Chondrocyte (in vitro differentiated cells): ENCODE measurements at places on chromosomes 5 and 9. TPM values are rescaled to one million over a fixed set of nuclear protein-coding genes. Genes with fewer than 3 reads are reported as not detected.

The CD74 gene
- total RNA-seq, result not detected in 3 replicates

- DNase-seq, result no peak
Measured at GRCh38 chr5:178516504-178517235, 73.5 kb downstream of the COL23A1 start.

GRCh38 chr9:125835655-125836054 lies 88.5 kb downstream of the PBX3 start:
- DNase-seq, result no peak

- DNase-seq, result no peak
Measured at GRCh38 chr5:17070647-17071046, 134.6 kb upstream of the MYO10 start.

The BAG1 gene
- 49.2 to 58.3 TPM (median 51.1 TPM) in 3 replicates for total RNA-seq

GRCh38 chr9:12838546-12838945 lies 63.7 kb downstream of the LURAP1L start:
- no peak for DNase-seq

DNA sequence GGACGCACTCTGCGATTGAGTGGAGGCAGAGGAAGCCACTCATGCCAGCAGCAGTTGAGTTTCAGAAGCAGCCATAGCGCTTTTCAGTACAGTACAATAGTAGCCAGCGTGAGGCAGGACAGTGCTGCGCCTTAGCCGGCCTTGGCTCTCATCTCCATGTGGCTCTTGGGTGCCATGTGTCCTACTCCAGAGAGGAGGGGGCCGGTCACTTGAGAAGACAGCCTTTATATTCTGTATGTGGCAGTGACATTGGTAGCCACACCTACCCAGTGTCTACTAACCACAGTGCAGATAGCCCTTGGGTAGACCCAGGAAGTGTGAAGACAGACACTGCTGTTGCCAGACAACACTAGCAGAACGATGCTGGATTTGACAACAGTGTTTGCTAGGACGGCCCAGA lies 42.3 kb downstream of the FAM78A start:
- DNase-seq, result no peak

- DNase-seq, result no peak
Measured at GRCh38 chr9:114619191-114619761, 8.2 kb downstream of the TMEM268 start.

DNA sequence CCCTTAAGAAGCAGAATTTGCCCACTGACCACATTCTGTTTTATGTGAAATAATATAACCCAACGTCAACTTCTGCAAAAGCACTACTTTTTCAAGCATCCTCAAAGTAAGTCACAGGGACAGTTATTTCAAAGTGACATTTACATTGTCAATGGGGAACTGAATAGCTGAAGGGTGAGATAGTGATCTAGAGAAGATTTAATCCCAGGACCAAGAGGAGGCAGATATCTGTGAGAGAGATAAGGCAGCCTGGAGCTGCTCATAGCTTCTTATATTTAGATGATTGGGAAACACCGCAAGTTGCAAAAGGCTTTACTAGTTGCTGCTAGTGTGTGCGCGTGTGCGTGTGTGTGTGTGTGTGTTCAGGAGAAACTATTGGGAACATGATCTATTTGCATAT lies 210.4 kb upstream of the RFX3 start:
- no peak for DNase-seq

The SPATA31E1 gene
- not detected in 3 replicates for total RNA-seq

DNA sequence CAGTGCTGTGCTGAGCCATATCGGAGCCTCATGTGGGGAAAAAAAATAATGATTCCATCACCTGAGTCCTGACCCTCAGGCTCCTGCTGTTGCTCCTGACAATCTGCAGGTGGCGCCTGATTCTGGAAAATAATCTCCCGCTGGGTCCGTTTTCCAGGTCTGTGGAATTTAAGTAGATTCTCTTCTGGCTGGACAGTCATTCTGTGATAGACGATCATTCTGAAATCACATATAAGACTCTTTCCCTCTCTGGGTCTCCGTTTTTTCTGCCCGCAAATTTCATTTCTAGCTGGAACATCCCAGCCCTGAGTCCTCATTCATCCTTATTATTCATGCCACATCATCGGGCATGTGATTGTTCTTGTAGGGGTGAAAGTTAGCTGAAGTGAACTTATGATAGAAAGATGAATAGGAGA lies 22.1 kb upstream of the STXBP1 start:
- DNase-seq, result no peak

- DNase-seq, result no peak
Measured at GRCh38 chr9:37559855-37560592, 16.2 kb downstream of the FBXO10 start.

DNA sequence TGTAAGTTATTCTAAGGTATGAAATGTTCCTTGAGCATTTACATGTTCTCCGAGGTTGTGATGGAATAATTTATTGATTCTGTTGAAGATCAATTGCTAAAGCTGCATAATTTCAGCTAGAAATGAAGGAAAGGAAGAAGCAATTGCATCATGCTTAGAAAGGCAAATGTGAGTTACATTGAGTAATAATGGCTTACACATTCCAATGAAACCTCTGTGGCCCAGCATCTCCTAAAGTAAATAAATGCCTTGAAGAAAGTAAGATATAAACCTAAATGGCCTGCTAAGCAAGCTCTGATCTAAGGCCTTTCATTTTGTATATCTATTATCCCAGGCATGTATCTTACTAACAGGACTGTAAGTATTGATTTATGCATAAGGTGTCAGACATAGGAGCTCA lies 677.3 kb upstream of the RGMB start:
- no peak for DNase-seq

The PCDHB9 gene
- 3.1 to 4.8 TPM (median 3.7 TPM) in 3 replicates for total RNA-seq

The MED27 gene
- total RNA-seq, result 24.4 to 28.2 TPM (median 26.6 TPM) in 3 replicates

- DNase-seq, result no peak
Measured at GRCh38 chr9:114501796-114502682, 3.2 kb downstream of the WHRN start.

GRCh38 chr5:35598707-35599370 lies 18.8 kb upstream of the SPEF2 start:
- no peak for DNase-seq

The OCLN gene
- total RNA-seq, result 3.2 to 9.0 TPM (median 7.7 TPM) in 3 replicates

DNA sequence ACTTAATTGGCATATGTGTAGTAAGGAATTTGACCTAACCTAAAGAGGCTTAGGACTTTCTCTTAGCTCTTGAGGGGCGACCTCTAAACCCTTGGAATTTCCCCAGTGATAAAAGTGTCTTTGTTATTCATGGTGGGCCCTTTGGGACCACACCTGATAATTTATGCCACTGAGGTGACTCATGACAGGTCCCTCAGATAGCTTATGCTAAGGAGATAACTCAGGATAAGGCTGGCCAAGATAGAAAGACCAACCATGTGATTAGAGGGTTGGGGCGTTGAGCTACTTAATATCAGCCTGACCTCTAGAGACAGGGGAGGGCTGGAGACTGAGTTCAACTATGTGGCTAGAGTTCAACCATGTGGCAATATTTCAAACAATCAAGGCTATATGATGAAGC lies 218.1 kb downstream of the AP3B1 start:
- DNase-seq, result no peak

DNA sequence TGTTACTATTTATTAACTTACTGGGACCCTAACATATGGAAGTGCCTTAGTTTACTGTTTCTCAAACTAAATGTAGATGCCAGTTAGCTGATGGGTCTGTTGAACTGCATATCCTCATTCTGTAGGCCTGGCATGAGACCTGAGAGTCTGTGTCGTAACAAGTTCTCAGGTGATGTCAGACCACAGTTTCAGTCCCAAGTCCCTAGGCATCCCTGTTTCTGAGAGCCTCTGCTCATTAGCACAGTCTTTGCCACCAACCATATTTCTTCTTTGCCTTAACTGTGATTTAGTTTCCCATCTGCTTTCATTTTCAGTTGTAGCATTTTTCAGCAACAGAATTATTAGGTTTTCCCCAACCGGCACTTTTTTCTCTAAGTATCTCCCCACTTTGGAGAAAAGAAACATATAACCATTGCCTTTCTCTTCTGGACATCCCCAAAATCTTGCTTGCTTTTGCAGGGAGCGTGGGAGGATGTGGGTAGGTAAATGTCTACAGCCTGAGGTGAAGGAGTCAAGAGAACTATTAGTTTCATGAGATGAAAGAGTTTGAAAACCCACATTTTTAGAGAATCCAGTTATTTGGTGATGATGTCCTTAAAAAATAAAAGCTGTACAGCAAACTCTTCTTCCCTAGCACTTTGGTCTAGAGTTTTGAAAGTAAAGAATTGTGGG lies 74.6 kb downstream of the NUDT12 start:
- DNase-seq, result no peak

DNA sequence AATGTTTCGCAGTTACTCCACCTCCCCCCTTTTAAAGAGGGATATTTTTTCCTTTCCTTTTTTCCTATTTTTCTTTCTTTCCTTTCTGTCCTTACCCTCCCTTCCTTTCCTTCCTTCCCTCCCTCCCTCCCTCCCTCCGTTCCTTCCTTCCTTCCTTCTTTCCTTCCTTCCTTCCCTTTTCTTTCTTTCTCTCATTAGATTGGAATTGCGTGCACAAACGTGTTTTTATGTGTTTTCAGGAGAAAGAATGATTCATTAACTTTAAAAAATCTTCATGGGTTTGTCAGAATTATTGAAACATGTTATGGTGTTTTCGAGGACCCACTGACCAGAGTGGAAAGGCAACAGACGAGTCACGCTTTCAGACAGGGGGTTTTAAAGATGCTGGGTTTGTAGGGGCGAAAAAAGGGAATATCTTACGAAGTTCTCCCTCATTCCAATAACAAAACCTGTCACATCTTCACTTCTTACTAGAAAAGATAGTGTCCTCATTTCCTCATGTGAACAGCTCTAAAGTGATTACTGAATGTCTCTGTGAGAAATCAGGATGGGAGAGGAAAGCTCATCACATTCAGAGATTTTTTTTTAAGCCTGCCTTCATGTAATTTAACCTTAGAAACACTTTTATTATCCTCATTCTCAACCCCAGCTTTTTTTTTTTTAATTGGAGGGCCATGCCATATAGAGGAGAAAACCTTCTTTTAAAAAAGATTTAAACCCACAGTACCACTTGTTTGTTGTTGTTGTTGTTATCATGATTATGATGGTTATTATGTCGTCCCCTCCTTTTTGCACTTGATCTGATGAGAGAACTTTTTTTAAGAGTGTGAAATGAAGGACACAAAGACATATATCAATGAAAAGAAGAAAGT lies 21.9 kb downstream of the NR2F1 start:
- DNase-seq, result no peak

- peak; percentile 60 for DNase-seq
Measured at GRCh38 chr9:87887661-87888480, 5.2 kb downstream of the SPATA31E1 start.

- no peak for DNase-seq
Measured at GRCh38 chr5:22835686-22836085, 17.5 kb downstream of the CDH12 start.

DNA sequence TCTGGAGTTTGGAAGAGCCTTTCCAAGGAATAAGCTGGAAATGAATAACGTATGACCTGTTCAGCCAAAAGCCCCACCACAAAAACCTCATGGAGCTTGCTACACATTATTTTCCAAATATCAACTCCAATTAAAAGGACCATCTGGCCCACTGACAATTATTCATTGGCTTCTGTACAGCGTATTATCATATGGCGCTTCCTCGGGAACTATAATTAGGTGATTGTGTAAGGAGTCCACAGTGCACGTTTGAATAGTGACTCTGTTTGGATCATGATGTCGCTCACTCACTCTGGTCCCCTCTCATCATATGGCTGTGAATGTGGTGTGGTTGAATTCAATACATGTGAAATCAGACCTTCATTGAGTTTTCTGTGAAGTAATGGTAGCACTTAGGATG lies 52.1 kb downstream of the GDNF start:
- no peak for DNase-seq

DNA sequence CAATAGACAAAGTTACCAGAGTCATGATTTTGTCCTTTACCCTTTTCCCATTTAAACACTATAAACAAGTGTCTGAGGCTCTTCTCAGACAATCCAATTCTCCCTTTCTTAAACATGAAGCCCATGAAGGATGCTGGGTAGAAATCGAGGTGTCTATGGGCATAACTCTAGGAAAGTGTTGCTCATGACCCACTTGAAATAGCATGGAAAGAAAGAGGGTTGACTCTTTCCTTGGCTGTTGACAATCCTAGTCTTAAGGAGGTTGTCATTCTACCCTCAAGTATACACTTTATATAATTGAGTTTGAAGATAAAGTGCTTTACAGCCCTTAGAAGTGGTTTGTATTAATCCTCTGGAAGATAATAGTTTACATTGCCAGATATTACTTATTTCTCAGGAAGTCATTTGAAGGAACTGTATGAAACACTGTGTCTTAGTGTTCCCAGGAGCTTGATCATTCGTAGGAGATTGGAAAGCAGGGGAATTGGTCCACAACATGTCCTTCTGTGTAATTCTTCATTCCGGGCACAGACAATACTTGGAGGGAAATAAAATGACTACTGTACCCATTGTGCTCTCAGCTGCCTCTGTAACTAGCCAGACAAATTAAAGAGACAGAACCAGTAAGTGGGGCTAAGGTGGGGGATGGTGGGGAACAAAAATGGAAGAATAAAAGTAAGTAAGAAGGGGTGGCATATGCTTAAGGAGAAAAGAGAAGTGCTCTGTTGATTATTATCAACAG lies 1078.3 kb upstream of the DMAC1 start:
- DNase-seq, result no peak
